ENCODE measurements at places on chromosomes 13 and 19. TPM values are rescaled to one million over a fixed set of nuclear protein-coding genes. Genes with fewer than 3 reads are reported as not detected.

Gene FLT3
- not detected for total RNA-seq

Gene ADGRE3
- total RNA-seq, result not detected

DNA sequence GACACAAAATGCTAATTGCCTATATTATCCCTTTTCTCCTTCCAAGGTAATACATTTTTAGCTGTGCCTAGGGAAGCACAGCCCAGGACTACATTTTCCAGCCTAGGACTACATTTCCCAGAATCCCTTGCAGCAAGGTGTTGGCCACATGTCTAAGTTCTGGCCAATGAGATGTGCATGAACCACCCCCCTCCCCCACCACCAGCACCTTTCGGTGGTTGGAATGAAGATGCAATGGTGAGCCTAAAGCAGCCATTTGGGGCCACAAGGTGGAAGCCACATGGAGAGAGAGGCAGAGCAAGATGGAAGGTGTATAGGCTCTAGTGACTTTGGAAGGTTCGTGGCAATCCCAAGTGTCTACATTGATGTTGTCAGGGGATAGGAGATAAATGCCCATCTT lies 16.2 kb downstream of the UNC13A start:
- DNase-seq, result no peak

Gene COX7A1
- not detected for total RNA-seq

- no peak for DNase-seq
Observed at GRCh38 chr13:23679220-23679619, 109.0 kb downstream of the TNFRSF19 start.

Gene ONECUT3
- total RNA-seq, result not detected

Gene SULT2B1
- total RNA-seq, result not detected

DNA sequence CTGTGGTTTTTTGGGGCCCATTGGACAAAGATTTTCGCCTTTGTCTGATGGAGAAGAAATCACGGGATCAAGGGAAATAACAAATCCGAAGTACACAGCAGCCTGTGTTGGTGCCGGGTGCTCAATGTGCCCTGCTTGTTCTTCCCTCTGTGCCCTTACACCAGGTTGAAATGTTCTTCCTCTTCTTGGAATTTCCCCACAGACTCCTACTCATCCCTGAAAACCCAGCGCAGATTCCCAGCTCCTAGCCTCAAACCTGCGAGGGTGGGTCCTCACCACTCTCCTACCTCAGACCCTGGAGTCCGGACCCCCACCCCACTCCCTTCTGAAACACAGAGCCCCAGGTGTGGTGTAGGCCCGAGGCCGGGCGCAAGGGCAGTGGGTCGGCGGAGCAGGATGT lies 4.9 kb upstream of the ACP4 start:
- no peak for DNase-seq

GRCh38 chr13:33799950-33800592 lies 17.9 kb upstream of the RFC3 start:
- no peak for DNase-seq

Gene FCHO1
- 74.7 TPM for total RNA-seq

Gene CYP2S1
- 0.34 TPM for total RNA-seq

DNA sequence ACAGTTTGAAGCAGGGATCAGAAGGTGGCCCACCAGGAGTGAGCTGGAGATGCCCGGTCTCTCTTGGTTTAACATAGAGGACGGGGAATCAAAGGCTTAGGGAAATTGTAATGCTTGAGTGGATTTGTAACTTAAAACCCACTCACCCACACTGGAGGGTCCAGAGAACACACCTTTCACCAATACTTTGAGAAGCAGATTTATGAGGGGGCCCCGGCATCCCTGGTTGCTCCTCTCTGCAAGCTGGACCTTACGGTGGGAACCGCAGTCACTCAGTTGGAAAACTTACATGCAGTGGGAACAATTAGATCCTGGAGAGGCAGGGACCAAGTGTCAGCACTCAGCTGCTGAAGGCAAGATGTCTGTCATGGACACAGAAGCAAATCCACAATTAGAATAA lies 20.5 kb downstream of the PPP5C start:
- no peak for DNase-seq

DNA sequence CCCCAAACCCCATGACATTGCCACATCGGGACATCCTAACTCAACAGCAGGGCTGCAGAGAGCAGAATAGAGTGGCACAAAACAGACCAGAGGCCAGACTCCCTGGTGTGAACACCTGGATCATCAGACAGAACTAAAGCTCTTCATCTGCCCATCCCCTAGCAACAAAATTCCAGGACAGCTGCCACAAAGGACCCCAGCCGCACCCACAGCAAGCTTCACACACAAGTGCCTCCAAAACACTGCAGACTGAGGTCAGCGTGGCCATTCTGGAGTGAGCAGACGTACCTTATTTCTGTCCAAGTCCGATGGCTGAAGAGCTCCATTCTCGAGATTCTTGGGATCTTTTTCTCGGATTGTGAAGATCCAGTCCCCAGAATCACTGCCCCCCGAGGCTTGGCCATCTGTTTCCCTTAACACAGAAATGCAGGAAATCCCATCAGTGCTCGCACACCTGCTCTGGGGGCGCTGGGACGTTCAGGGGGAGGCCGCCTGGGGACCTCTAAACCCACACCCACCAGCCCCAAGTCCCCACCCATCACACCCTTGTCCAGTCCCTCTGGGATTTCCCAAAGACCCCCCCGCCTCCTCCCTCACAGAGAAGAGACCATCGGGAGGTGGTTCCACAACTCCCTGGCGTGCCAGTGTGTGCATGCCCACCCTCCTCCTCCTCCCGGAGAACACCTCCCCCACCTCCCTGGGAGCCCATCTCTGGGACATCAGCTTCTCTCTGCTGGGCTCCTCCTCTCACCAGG lies 115.2 kb downstream of the STK24 start:
- DNase-seq, result no peak

Data from activated T-helper 2 cell treated with anti-CD3 and anti-CD28 coated beads, Interferon-gamma antibody, Interleukin-2, Interleukin-4, amounts not matched to agents 10 μg/mL and 5 μg/mL and 100 μg/mL, durations not matched to agents 14 hours and 24 hours and 36 hours (primary cell).